ENCODE measurements at places on chromosomes 1 and 21. TPM values are rescaled to one million over a fixed set of nuclear protein-coding genes. Genes with fewer than 3 reads are reported as not detected.

GRCh38 chr21:17775431-17776126, 43.6 kb downstream of the C21orf91 start:
- peak; percentile 63 for DNase-seq

GRCh38 chr1:109091839-109092193, 1.3 kb downstream of the TMEM167B start:
- no peak for DNase-seq

GRCh38 chr1:10903821-10904220, 107.4 kb upstream of the CASZ1 start:
- DNase-seq, result no peak

GRCh38 chr1:226919587-226919986, 20.5 kb upstream of the COQ8A start:
- no peak for DNase-seq

DNA sequence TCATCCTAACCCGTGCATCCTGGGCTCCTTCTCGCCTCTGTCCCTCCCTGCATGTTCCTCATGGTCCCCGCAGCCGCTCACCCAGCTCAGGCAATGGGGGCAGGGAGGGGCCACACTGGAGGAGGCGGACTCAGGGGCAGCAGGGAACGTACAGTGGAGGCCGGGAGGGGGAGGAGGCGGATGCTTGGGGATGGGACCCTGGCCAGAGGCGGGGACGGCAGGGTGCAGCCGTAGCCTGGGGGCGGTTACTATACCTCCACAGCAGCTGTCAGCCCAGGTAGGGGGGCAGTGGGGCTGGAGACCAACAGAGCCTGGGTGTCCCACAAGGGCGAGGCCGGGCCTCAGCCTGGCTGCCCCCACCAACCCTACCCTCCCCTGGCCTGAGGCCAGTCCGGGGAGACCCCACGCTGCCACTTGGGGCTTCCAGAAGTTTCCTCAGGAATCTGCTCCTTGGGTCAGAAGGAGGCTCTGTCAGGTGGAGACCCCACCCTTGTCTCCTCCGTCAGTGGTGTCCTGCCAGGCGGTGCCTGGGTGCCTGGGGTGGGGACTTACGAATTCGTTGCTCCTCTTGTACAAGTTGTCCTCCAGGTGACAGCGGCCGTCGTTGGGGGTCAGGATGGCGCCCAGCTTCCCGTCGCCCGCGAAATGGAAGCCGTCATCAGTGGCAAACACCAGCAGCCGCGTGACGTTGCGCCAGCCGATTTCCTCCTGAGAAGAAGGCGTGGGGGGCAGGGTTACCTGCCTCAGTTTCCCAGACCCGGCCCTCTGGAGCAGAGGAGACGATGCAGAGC, 20.7 kb downstream of the ITGB2 start:
- no peak for DNase-seq

- peak; percentile 29 for DNase-seq
Observed at GRCh38 chr1:116268211-116268610, 104.8 kb upstream of the ATP1A1 start.

- peak; percentile 9 for DNase-seq
Observed at GRCh38 chr1:36650200-36651065, 167.7 kb upstream of the CSF3R start.

DNA sequence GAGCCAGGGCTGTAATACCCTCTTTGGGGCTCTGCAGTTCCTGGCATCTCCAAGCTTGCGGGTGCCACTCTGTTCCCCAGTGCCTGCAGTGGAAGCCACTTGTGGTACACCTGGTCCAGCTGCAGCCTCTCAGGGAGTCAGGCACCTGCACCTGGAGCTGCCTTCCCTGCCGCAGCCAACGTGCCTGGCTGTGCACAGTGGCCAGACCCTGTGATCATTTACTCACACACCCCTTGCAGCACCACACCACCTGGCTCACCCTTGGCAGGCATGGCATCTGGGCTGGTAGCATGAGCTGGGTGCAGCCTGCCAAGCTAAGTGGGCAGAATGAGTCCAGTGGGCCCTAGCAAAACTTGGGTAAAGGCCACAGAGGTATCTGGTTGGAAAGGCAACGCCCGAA, 51.1 kb upstream of the NTPCR start:
- DNase-seq, result no peak

GRCh38 chr1:207031632-207032264, 808 bp downstream of the C1orf116 start:
- DNase-seq, result no peak

GRCh38 chr1:11316701-11317100, 43.7 kb downstream of the UBIAD1 start:
- DNase-seq, result no peak

DNA sequence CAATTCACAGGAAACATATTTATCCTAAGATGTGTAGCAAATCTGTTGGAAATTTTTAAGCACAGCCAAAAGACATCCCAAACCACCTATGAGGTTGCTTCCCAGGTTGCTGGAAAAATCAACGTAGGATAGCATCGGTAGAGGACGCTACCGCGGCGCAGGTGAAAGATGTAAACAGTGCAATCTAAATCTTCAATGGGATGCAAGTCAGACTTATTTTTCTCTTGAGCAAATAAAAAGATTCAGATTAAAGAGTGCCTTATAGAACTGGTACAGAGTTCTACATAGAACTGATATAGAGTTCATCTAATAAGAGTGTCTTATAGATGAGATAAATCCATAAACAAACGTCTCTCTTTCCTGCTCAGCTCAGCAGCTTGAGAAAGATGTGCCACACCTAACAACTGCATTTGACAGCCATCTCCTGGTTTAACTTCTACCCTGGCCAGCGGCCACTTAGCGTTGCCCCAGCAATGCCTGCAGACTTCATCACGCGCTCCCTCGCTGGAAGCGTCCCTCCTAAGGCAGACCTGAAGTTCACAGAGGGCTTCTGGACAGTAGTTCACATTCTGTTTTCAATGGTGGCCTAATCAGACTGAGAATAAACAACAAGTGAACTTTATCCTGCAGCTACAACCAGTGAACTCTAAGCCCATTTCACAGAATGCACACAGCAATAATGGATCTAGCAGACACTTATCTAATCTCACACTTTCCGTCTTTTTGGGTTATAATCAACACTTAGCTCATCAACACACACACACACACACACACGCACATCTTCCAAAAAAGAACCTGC, 164.5 kb downstream of the TOMM20 start:
- DNase-seq, result no peak

DNA sequence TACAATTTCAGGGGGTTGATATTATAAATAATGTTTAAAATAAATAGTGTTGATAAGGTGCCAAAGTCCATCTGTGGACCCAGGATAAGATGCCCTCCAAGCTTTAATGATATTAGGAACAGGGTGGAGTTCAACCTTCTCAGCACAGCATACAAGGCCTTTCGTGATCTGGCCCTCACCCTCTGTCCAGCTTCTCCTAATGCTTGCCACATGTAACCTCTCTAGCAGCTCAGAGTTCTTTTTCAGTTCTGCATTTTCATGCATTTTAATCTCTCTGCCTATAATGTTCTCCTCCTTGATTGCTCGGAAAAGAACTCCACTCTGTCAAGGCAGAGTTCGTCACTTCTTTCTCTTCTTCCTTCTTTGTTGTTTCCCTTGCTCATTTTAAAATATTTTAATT, 21.4 kb upstream of the SMAP2 start:
- no peak for DNase-seq

GRCh38 chr1:230555814-230556213, 86.5 kb upstream of the COG2 start:
- no peak for DNase-seq

DNA sequence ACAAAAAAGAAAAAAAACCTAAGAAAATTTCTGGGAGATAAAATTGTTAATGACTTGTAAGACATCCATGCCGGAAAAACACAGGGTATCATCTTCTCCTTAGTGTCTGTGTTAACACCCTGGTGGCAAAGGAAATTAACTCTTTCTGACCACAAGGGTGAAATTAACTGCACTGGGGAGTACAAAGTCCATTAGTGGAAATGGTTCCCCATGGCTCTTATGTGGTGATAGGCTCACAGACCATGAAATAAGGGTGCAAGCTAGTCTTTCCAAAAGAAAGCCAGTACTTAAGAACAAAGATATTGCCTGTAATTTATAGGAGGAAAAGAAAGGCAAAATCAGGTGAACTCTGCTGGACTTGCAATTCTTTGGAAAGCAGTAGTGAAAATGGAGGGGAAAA, 185.4 kb downstream of the LRRIQ3 start:
- no peak for DNase-seq

- no peak for DNase-seq
Observed at GRCh38 chr1:32357614-32358013, 4.7 kb downstream of the FAM229A start.

DNA sequence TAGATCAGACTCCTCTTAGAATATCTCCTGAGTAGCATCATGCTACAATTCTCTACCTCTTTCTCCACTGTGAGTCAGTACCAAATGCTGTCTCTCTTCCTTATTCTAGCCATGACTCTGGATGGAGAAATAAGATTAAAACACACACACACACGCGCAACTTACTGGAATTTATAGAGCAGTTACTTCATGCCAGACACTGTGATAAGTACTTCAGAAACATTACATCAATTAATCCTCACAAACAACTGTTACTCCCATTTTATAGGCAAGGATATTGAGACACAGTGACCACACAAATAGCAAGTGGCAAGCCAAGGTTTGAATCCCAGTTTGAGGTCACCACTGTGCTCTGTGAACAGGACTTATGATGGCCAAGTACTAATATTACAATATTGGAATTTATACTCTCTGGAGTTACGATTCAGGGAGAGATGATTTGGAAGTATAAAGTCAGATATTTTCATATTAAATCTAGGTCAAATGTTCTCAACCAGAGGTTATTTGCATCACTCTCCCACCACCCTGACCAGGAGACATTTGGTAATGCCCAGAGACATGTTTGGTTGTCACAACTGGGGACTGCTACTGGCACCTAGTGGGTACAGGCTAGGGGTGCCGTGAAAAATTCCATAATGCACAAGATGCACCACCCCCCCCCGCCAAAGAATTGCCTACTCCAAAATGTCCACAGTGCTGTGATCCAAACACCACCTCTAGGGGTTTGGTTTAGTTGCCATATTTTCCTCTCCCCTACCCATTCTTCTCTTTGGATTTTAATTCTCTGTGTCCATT, 221.6 kb downstream of the LTN1 start:
- no peak for DNase-seq

GRCh38 chr1:93681989-93682412, 364 bp upstream of the BCAR3 start:
- DNase-seq, result no peak

GRCh38 chr1:157431751-157432150, 120.6 kb downstream of the FCRL5 start:
- DNase-seq, result no peak

GRCh38 chr1:222334026-222334680, 213.8 kb downstream of the HHIPL2 start:
- no peak for DNase-seq

- DNase-seq, result no peak
Observed at GRCh38 chr1:25695090-25695770, 78.6 kb downstream of the MAN1C1 start.

DNA sequence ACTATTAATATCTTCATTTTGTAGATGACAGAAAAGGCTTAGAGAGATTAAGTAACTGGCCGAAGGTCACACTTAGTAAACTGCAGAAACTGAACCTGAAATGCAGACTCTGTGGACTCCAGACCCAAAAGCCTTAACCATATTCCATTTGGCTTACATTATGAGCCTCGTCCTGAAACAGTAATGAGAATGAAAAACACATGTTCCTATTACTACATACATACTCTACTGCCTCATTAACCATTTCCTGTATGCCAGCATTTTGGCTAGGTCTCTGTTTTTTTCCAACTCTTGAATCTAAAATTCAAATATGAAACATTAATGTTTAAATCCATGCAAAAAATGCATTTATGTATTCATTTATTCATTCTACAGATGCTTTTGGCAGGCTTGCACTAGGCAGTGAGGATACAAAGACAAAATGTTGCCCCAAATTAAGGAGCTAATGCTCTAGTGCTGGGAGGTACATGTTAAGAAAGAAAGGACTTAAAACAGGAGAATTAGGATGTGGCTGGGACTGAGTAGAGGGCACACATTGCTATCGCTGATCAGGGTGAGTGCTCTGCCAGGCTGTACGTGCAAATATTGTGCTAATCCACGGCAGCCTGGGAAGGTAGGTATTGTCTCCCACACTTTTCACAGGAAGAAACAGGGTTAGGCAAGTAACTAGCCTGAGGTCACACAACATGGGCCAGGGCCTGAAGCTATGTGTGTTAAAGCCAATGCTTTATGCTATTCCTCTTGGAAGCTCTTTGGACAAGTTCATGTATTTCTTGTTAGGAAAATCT, 14.0 kb downstream of the DEGS1 start:
- DNase-seq, result no peak

GRCh38 chr1:221919743-221920142, 177.9 kb upstream of the DUSP10 start:
- DNase-seq, result no peak

- peak; percentile 57 for DNase-seq
Observed at GRCh38 chr1:244350027-244350426, 101.7 kb downstream of the ADSS2 start.

GRCh38 chr1:101025283-101025656, 314 bp downstream of the DPH5 start:
- DNase-seq, result no peak

GRCh38 chr1:216193839-216194443, 229.3 kb downstream of the USH2A start:
- DNase-seq, result no peak

- DNase-seq, result no peak
Observed at GRCh38 chr1:147753081-147753480, 7.3 kb downstream of the GJA5 start.

GRCh38 chr1:1763657-1764621, 14.3 kb downstream of the NADK start:
- DNase-seq, result no peak

GRCh38 chr1:21349693-21350092, 59.4 kb upstream of the ECE1 start:
- DNase-seq, result no peak

DNA sequence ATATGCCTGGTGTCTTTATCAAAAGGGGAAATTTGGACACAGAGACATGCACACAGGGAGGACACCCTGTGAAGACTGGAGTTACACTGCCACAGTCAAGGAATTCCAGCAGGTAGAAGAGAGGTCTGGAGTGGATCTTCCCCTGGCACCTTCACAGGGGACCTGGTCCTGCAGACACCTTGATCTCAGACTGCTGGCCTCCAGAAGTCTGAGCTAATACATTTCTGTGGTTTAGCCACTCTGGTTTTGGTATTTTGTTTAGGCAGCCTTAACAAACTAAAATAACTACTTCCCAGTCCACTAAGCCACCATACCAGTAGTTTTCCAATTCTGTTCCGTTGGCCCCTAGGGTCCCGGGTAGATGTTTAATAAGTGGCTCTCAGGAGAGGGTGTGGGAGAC, 164.7 kb downstream of the SETD4 start:
- DNase-seq, result no peak

LDLRAD1 gene
- total RNA-seq, result not detected

C8B gene
- total RNA-seq, result not detected

TMEM52 gene
- total RNA-seq, result 0.27 TPM

CNIH3 gene
- total RNA-seq, result 1.9 TPM

ATP8B2 gene
- total RNA-seq, result 154 TPM

RORC gene
- total RNA-seq, result 0.54 TPM

MAP3K21 gene
- 3.0 TPM for total RNA-seq

PLA2G4A gene
- 6.5 TPM for total RNA-seq

TNFRSF9 gene
- total RNA-seq, result under 0.01 TPM

S1PR1 gene
- 9.4 TPM for total RNA-seq

CNR2 gene
- total RNA-seq, result 1.3 TPM

REN gene
- 8.3 TPM for total RNA-seq

GLMP gene
- total RNA-seq, result 50.1 TPM

NPHS2 gene
- total RNA-seq, result not detected

PKLR gene
- 1.1 TPM for total RNA-seq

HMGCS2 gene
- not detected for total RNA-seq

SPRR2B gene
- not detected for total RNA-seq

All from hematopoietic multipotent progenitor cell (in vitro differentiated cells).